ENCODE measurements at places on chromosomes 7 and 10.

GRCh38 chr7:81244224-81244623 is 325.4 kb upstream of the SEMA3C start:
- no peak for DNase-seq

DNA sequence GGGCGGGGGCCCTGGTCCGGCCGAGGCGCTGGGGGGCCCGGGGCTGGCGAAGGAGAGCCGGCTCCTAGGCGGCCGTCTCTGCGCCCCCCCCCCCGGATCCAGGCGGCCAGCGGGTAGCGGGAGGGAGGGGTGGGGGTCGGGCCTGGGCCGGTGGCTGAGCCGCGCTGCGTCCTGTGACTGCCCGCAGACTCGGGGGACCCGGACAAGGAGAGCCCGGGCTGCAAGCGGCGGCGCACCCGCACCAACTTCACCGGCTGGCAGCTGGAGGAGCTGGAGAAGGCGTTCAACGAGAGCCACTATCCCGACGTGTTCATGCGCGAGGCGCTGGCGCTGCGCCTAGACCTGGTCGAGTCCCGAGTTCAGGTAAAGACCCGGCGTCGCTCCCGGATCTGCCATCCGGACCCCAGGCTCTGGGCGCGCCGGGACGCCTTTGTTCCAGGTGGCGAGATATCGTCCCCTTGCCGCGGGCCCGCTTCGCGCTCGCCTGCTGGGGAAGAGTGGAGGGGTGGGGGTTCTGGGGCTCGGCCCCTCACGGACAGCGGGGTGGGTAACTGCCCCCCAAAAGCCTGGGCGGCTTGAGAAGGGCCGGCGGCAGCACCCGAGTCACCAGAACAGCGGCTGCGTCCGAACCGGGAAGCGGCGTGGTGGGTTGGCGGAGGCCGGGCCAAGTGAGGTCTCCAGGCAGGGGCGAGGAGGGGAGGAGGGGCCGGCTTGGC is 819 bp downstream of the UNCX start:
- no peak for DNase-seq

DNA sequence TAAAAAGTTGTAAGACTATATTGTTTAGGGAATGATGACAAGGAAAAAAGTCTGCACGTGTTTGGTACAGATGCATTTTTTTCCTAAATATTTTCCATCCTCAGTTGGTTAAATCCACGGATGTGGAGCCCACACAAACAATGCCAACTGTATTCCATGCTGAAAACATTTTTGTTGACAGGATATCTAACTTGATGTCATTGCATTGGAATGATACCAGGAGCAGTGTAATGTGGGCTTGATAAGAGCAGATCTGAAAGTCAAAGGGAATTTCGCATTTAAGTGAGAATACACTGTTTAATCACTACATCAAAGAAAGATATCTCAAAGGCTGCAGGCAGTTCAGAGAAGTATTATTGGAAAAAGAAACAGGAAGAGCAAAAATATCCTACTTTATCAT is 49.5 kb upstream of the TMEM140 start:
- no peak for DNase-seq

- DNase-seq: no peak
Measured at GRCh38 chr10:71663311-71663710, 56.3 kb downstream of the C10orf105 start.

DNA sequence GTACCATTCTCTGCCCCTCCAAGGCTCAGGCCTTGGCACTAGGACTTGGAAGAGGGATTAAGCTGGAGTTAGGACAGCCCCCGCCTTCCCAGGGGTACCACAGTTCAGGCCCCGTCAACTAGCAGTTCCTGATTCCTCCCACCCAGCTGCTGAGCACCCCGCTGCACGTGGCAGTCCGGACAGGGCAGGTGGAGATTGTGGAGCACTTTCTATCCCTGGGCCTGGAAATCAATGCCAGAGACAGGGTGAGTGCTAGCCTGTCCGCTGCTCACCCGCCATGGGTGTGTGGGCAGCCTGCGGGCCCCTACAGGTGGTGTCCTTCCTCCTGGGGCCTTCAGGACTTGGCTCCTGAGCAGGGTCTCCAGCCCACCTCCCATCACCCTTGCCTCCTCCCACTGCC is 2.0 kb upstream of the HOGA1 start:
- DNase-seq: no peak

All from stimulated activated CD8-positive, alpha-beta memory T cell treated with anti-CD3 and anti-CD28 coated beads, Interleukin-4, amount 100 ng/mL, for 48 hours (primary cell).